NCI-H2081 treated with DMSO at 0.1 percent for 48 hours (cell line): ENCODE measurements at places on chromosomes 7 and 10.

- DNase-seq = no peak
Measured at GRCh38 chr7:51244885-51245284, 71.7 kb downstream of the COBL start.

- DNase-seq = no peak
Measured at GRCh38 chr7:157009778-157010587, 480 bp downstream of the MNX1 start.

GRCh38 chr7:82562716-82563404 lies 119.3 kb upstream of the CACNA2D1 start:
- DNase-seq = no peak

- DNase-seq = no peak
Measured at GRCh38 chr10:125159932-125160855, at the start of gene CTBP2. CTBP2 (minus strand) TSS chr10:125160563.

GRCh38 chr7:133310232-133310862 lies 57.5 kb downstream of the EXOC4 start:
- DNase-seq = peak; percentile 89
